ENCODE measurements at places on chromosomes 7 and 10.
A peak's percentile ranks its signal among the peaks of the same experiment; 100 is the strongest.

DNA sequence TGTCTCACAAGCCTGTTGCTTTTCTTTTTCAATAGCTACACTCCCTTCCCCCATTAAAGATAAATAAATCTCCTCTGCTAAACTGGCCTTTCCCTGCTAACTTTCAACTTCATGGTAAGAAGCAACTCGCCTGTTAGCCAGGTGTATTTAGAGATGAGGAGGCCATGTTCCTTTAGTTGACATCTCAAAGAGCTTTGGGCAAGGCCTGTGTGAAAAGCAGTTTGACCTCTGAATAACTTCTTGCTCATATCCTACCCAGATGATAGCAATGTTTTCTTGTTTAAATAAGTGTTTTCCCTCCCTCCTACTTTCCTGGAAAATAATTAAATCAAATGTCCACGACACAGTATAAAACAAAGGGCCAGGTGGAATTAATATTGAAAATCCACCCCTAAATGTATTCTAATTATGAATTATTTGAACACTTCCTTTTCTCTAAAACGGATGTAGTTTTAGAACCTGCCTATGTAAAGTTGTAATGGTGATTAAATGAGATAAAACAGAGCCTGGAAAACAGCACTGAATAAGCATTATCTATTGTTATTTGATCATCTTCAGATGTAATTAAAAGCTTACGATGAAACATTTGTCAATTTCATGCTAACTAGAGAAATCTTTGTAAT, 78.5 kb downstream of the HGF start:
- no peak for ATAC-seq

DNA sequence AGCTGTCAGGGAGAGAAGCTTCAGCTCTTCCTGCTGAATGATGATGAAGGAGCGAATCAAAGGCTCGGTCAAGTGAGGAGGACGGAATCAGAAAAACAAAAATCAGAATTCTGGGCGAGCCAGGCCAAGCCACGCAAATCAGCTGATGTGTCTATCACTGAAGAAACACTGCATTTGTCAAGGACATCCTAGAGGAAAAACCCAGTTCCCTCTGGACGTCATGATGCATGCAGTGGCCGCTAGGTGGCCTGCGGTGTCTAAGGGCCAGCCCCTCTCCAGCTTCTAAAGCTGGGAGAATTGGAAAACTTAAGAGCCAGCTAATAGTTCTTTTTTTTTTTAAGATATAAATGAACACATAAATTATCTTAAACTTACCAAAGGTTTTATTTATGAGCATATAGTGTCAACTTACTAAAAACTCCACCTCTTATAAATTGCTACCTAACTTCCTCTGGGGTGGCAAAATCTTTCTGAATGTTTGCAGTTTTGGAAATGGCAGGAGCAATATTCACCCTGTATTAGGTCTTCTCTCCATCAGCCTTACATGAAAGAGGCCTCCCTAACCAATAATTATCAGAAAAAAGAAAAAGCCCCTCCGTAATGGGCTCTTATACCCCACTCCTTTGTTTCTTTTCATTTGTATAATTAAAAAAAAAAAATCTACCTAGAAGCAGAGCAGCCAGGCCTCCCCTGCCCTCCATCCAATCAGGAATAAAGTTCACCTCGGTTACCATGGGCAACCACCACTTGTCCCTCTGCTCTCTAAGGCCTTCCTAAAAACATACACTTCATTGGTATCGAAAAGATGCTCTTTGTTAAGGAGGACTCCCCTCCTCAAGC, 186.8 kb downstream of the USP6NL start:
- peak; percentile 89 for ATAC-seq

GRCh38 chr10:114743521-114744231, 77.9 kb upstream of the FHIP2A start:
- ATAC-seq: no peak

- ATAC-seq: no peak
Observed at GRCh38 chr10:111128331-111129180, 51.7 kb downstream of the ADRA2A start.

GRCh38 chr7:66556549-66557213, 72.0 kb upstream of the KCTD7 start:
- no peak for ATAC-seq

DNA sequence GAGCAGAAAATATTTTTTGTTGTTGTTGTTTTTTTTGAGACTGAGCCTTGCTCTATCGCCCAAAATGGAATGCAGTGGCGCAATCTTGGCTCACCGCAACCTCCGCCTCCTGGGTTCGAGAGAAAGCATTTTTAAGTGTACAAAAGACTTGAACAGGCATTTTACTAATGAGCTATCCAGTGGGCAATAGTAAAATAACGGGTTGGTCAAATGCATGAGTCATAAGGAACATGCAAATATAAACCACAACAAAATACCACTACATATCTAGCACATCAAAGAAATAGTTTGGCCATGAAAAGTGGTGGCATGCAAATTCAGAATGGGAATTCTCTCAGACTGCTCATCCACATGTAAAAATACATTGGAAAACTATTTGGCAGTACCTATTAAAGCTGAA, 71.7 kb upstream of the TMEM106B start:
- no peak for ATAC-seq

GRCh38 chr7:77223261-77223660, 23.6 kb upstream of the FGL2 start:
- ATAC-seq: no peak

DNA sequence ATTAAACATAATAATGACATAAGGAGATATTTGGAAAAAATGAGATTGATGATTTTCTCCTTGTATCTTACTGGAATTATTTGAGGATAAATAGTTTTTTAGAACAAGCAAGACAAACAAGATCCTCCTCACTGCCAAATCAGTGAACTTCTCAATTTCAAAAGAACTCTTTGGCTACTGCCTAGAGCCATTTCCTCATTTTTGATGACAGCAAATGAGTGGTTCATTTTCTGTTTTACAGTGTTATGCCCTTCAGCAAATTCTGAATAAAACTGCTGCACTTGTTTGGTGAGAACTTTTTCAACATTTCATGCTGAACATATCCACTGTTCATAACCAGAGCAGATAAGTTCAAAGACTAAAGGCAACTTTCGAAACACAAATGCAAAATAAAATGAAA, 42.5 kb upstream of the AHR start:
- ATAC-seq: no peak
